CD4-positive, alpha-beta memory T cell (primary cell): ENCODE measurements at places on chromosomes 2 and 18.

DNA sequence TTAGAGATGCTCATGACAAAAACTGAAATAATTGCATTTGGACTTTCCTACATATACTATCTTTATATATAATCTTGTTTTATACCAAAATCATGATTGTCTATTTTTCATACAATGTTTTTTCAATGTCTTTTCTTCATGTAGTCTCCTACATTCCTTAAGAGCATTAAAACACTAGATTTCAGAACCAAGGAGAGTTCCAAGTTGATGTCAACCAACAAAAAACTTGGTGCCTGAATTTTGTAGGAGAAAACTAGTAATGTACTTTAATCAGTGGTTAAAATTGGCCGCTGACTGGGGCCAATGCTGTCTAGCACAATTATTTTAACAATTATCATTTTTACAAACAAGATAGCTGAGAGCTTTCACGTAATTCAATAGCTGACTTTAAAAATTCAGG is 678.8 kb downstream of the DCC start:
- no peak overlapping the region for H3K4me3 ChIP-seq
- no peak overlapping the region for H3K27ac ChIP-seq
- H3K4me1 ChIP-seq, result no peaks in the 10 kb centered on the region
- H3K27me3 ChIP-seq, result no peaks in the 10 kb centered on the region
- no peak for DNase-seq

DNA sequence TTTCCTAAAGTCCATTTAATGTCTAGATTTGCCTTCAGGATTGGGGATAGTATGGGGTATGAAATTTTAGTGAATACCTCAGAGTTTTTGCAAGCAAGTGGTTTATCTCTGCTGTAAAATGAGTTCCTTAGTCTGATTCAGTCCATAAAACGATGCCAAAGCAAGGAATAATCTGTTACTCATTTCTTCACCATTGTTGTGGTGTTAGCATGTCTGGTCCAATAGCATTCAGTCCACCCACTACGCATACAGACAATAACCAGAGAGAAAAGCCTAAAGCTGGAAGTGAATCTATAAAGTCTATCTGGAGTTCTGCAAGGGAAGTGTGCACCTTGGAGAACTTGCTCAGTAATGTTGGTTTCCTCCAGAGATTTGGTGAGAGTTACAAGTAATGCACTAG is 12.9 kb upstream of the DPP4 start:
- no peak overlapping the region for H3K27ac ChIP-seq
- no peak overlapping the region for H3K4me3 ChIP-seq
- no peaks in the 10 kb centered on the region for H3K27me3 ChIP-seq
- no peaks in the 10 kb centered on the region for H3K36me3 ChIP-seq
- no peak for DNase-seq

DNA sequence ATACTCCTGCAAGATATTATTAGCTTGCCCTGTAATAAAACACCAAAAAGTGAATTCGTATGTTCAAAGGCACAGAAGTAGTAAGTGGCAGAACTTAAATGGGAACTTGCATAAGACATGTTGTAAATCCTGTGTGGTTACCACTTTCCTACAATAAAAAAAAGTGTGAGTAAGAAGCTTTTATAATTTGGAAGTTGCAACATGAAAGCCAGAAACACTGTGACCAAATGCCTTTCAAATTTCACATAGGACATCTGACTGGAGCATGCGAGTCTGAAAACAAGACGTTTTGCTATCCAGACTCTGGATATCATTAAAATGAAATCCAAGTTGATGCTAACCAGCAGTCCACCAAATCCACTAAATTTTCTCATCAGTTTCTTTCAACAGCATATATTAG is 886.2 kb upstream of the NRXN1 start:
- no peaks in the 10 kb centered on the region for H3K27me3 ChIP-seq
- no peaks in the 10 kb centered on the region for H3K36me3 ChIP-seq
- DNase-seq, result no peak
- no peak overlapping the region for H3K4me3 ChIP-seq

DNA sequence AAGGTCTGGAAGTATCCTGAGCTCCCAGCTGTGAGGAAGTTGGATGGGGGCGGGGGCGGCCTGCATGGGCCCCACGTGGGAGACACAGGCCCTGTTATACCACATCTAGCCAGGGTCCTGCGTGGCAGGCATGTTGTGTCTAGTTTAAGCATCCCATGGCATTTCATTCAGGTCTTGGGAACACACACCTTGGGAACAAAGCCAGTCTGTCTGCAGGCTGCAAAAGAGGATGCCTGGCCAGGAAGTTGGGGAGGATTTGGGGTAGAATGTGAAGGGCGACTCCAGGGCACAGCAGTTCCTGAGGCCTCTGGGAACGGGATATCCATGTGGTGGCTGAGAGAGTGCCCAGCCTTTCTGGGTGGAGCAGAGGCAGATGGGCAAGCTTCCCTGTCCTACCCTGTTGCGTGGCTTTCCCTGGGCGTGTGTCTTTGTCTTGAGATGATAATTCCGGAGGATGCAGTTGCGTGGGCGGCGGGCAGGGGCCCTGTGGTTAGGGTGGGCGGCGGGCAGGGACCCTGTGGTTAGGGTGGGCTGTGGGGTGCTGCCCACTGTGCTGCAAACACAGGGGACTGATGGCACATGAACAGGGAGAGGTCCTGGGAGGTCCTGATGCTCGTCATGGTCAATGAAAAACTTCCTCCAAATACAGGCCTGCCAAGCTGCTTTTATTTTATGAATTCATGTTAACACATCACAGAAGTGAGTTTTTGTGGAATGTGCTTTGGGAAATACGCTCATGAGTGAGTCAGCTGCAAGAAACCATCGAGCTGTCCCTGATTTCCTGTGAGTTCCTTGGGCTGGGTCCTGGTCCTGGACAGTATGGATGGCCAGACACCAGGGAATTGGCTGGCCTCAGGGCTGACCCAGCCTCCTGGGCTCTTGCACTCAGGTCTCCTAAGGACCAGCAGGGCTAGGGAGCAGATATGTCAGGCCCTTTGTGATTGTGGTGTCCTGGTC is 90.0 kb upstream of the HS6ST1 start:
- H3K27ac ChIP-seq, result no peak overlapping the region
- DNase-seq, result no peak
- no peak overlapping the region for H3K4me3 ChIP-seq
- H3K27me3 ChIP-seq, result no peaks in the 10 kb centered on the region
- no peaks in the 10 kb centered on the region for H3K36me3 ChIP-seq

GRCh38 chr2:214542866-214543265 is 132.0 kb downstream of the VWC2L start:
- no peak overlapping the region for H3K4me3 ChIP-seq
- no peak for DNase-seq
- H3K36me3 ChIP-seq, result no peaks in the 10 kb centered on the region
- no peaks in the 10 kb centered on the region for H3K4me1 ChIP-seq
- no peaks in the 10 kb centered on the region for H3K27me3 ChIP-seq
- no peak overlapping the region for H3K27ac ChIP-seq

- H3K4me1 ChIP-seq, result no peaks in the 10 kb centered on the region
- no peaks in the 10 kb centered on the region for H3K27me3 ChIP-seq
- H3K36me3 ChIP-seq, result no peaks in the 10 kb centered on the region
- H3K4me3 ChIP-seq, result no peak overlapping the region
- H3K27ac ChIP-seq, result no peak overlapping the region
- DNase-seq, result no peak
Observed at GRCh38 chr2:1601471-1602277, 142.6 kb downstream of the PXDN start.

DNA sequence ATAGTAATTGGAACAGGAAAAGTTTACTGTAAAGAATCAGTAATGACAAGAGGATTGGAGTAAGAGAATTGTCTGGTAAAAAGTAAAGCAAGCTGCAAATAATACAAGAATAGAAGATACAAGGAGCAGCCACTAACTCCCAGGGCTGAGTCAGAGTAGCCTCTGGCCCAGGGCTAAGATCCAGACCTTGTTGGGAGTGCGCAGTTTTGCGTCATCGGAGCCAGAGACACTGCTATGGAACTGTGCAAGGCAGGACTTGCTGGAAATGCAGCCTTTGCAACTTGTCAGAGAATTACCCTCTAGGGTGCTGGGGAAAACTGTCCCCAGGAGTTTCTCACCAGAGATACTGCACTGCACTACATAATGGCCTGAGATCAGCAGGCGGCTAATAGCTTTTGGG is 135.2 kb downstream of the NYAP2 start:
- H3K27ac ChIP-seq, result no peak overlapping the region
- H3K4me3 ChIP-seq, result no peak overlapping the region
- no peak for DNase-seq
- no peaks in the 10 kb centered on the region for H3K27me3 ChIP-seq
- H3K36me3 ChIP-seq, result no peaks in the 10 kb centered on the region
- no peaks in the 10 kb centered on the region for H3K4me1 ChIP-seq

DNA sequence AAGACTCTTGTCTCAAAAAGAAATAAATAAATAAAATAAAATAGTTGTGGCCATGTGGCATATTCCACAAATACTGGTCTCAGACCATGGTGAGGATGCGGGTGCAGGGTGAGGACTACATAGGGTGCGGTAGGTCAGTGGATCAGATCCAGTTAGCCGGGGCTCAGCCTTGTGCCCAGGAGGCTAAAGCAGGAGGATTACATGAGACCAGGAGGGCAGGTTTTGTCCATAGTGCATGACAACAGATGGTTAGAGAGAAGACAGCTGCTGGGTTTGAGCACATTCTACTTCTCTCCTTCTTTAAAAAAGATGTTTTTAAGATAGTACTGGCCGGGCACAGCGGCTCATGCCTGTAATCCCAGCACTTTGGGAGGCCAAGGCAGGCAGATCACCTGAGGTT is 12.8 kb upstream of the PSD4 start:
- no peaks in the 10 kb centered on the region for H3K36me3 ChIP-seq
- H3K4me3 ChIP-seq, result no peak overlapping the region
- DNase-seq, result no peak
- no peaks in the 10 kb centered on the region for H3K27me3 ChIP-seq
- peaks cover 33% of the 10 kb centered on the region for H3K4me1 ChIP-seq

DNA sequence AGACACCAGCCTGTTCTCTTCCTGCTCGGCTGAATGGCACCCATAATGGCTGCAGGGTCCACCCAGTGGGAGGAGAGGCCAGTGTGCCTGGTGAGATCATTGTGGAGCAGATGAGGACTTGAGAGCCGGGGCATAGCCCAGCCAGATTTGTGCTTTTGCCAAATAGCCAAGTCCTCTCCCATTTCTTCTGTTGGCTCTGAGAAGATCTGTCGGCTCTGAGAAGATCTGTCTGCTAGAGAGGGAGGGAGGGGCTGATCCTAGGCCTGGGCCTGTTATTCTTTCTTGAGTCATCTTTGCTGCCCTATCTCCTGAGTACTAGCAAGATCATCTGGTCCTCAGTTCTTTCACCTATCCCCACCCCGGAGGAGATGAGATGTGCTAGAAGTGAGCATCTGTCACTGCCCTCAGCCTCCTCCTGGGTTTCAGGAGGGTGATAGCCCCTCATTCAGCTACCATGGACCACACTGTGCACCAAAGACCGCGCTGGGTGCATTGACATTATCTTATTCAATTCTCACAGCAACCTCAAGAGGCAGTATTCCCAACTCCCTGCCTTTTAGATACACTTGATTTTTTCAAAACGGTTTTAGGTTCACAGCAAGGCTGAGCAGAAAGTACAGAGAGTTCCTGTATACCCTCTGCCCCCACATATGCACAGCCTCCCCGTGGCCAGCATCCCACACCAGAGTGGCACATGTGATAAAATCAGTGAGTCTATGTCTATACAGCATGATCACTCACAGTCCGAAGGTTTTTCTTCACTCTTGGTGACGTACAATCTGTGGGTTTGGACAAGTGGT is 98.6 kb downstream of the CAPN13 start:
- H3K4me3 ChIP-seq, result no peak overlapping the region
- no peaks in the 10 kb centered on the region for H3K27me3 ChIP-seq
- H3K27ac ChIP-seq, result no peak overlapping the region
- H3K4me1 ChIP-seq, result no peaks in the 10 kb centered on the region
- no peak for DNase-seq

- H3K4me3 ChIP-seq, result no peak overlapping the region
- H3K27ac ChIP-seq, result no peak overlapping the region
- no peaks in the 10 kb centered on the region for H3K36me3 ChIP-seq
- DNase-seq, result no peak
- no peaks in the 10 kb centered on the region for H3K4me1 ChIP-seq
- H3K27me3 ChIP-seq, result no peaks in the 10 kb centered on the region
Observed at GRCh38 chr2:155266583-155266982, 568.1 kb downstream of the KCNJ3 start.

DNA sequence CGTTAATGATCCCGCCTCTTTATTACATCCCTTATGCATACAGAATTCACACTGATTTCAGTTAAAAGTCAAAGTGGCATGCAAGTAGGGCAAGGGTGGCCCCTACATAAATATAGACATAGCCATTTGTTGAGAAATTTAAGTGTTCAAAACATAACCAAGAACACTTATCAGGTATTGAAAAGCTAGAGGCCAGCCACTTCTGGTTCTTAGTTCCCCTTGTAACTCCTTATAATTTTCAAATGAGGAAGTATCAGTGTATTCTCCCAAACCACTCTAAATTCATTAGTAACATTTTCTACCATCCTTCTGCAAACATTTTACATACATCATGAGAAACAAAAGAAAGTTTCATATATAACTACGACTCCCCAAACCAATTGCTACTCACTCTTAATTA is 5.8 kb upstream of the ARL5A start:
- H3K27me3 ChIP-seq, result no peaks in the 10 kb centered on the region
- no peak for DNase-seq
- no peak overlapping the region for H3K4me3 ChIP-seq
- H3K36me3 ChIP-seq, result no peaks in the 10 kb centered on the region
- H3K4me1 ChIP-seq, result peaks cover 1% of the 10 kb centered on the region
- no peak overlapping the region for H3K27ac ChIP-seq
